ENCODE measurements at places on chromosomes 2 and 18.

GRCh38 chr2:239648607-239649006, 247.8 kb upstream of the HDAC4 start:
- DNase-seq, result no peak

DNA sequence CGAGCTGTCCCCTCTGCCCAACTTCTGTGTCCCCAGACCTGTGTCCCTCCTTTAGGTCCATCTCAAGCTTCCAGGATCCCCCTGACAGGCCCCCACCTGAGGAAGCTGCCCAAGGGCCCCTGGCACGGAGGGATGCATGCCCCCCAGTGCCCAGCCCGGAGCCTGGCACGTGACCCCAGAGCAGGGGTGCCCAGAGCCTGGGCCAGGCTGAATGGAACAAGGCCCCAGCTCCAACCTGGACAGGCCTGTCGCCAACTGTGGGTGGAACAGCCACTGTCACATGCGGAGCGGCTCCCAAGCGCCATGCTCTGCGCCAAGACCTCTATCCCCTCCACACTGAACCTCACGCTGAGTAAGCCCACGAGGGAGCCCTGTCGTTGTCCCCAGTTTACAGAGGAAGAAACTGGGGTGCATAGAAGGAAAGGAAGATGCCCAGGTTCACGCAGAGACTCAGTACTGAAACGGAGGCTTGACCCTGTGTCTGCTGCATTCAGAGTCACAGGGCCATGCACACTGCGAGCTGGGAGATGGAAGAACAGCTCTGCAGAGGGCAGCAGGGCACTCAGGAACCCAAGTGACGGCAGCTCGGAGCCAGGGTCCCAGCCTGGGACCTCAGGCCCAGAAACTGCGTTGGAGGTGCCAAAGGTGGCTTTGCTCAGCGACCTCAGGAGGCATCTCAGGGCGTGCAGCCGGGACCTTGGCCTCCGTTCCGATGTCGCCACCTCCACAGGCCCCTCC, 5.5 kb upstream of the ECEL1 start:
- no peak for DNase-seq

- no peak for DNase-seq
Measured at GRCh38 chr18:36028859-36029258, 38.5 kb downstream of the RPRD1A start.

DNA sequence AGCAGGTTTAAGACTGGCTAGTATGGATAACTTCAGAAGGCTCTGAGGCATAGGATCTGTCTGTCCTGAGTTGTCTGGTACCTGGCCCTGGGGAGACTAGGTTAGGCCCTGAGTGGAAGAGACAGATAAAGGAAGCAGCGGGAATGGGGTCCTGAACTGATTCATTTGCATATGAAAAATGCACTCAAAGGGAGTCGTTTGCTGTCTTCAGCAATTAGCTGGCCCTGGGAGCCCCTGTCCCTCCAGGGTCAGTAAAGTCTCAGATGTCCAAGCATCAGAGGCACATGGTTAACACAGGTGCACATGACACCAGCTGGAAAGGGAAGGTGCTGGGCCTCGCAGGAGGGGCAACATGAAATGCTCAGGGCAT, 172.4 kb downstream of the ACOXL start:
- DNase-seq, result no peak

DNA sequence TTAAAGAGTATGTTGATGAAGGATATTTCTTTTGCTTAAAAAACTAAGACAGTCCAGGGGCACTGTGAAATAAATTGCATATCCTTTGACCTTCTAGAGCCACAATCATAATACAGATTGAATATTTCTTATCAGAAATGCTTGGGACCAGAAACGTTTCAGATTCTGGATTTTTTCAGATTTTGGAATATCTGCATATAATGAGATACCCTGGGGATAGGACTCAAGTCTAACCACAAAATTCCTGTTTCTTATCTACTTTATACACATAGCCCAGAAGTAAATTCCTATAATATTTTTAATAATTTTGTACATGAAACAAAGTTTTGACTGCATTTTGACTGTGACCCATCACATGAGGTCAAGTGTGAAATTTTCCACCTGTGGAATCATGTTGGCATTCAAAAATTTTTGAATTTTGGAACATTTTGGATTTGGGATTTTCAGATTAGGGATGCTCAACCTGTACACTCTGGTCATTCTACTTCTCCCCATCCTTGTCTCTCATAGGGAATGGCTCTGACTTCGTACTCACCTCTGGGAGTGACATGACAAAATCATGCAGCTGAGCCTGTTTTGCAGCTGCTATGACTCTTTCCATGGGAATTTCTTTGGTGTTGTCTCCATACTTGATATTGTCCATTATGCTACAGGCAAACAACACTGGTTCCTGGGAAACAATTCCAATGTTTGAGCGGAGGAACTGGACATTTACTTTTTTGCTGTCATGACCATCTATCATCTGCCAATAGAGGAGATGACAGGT, 25.7 kb downstream of the G6PC2 start:
- DNase-seq, result no peak

- no peak for DNase-seq
Measured at GRCh38 chr2:168749297-168749696, 53.1 kb upstream of the NOSTRIN start.

DNA sequence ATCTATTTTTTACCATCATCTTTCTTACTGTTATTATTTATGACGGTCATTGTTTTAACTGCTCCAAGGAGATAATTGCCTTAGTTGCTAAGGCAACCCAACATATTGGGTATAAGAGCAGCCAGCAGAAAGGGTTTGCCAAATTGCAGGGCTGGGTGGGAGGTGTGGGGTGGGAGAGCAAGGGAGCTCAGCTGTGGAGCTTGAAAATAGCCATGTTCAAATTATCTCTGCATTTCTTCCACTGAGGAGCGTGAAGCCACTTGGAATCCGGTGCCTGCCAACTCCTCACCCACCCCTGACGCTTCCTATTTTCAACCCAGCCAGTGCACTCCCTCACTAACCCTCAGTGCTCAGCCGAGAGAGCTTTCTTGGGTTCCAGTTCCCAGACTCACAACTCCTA, 60.8 kb downstream of the SETBP1 start:
- DNase-seq, result no peak

DNA sequence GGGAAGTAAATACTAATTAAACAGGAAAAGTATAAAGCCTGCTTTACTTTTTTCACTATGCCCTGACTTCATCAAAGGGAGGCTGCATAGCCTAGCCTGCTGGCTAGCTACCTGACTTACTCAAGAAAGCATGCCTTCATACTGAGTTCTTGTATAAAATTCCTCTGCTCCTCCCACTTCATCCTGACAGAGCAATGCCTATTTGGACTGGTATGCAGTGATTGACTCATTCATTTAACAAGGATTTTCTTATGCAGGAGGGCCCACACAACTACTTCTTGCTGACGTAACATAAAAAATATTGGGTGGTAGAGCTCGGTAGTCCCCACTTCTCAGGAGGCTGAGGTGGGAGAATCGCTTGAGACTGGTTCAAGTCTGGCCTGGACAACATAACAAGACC, 70.5 kb downstream of the PRPF40A start:
- DNase-seq, result peak; percentile 92

DNA sequence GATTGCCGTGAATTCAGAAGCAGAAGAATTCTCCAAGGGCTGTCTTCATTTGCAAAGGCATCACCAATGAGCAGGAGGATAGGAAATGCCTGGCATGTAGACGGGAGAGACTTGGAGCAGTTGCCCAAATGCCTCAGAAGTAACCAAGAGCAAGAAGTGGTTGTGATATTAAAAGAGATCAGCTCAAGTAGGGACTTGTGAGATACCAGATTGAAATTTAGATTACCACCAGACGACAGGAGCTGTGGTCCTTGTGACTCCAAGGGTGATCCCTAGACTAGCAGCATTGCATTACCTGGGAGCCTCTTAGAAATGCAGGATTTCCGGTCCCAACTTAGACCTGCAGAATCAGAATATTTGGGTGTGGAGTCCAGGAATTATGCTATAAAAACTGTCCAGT, 228.6 kb upstream of the EPAS1 start:
- DNase-seq, result no peak

GRCh38 chr2:54902763-54903162, 147.5 kb downstream of the RTN4 start:
- DNase-seq, result no peak

- DNase-seq, result no peak
Measured at GRCh38 chr2:16119741-16120140, 179.4 kb downstream of the MYCN start.

DNA sequence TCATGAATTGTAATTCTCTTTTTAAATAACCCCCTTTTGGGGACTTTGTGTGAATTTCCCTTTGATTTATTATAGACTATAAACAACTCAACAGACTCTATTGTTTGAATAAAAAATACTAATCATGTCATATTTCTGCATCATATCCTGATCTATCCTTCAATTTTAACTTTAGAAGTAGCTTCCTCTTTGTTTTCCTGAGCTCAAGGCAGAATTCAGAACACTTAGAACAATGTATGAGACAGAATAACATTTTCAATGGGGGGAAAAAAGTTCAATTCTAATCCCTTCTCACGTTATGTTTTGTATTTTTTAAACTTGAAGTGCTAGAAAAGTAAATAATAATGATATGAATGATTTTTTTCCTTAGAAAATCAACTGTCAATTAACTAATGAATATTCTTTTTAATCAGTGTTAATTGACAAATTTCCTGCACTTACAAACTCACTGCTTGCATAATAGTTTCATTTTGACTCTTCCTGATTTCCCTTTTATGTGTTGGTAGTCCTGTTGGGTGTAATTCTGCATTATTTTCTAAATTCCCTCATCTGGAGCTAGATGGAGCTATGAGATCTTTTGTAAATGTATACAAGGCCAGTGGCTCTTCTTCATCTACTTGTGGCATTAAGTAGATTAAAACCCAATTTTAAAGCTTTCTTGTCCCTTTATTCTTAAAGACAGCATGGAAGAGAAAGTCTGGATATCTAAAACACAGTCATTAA, 326.1 kb downstream of the PARD3B start:
- no peak for DNase-seq

- no peak for DNase-seq
Measured at GRCh38 chr2:60715561-60715960, 40.5 kb upstream of the PAPOLG start.

- no peak for DNase-seq
Measured at GRCh38 chr18:44759925-44760342, 79.2 kb downstream of the SETBP1 start.

- DNase-seq, result no peak
Measured at GRCh38 chr2:218831378-218831990, at the start of gene PRKAG3. Gene PRKAG3, minus strand, starts transcription at chr2:218831803.

DNA sequence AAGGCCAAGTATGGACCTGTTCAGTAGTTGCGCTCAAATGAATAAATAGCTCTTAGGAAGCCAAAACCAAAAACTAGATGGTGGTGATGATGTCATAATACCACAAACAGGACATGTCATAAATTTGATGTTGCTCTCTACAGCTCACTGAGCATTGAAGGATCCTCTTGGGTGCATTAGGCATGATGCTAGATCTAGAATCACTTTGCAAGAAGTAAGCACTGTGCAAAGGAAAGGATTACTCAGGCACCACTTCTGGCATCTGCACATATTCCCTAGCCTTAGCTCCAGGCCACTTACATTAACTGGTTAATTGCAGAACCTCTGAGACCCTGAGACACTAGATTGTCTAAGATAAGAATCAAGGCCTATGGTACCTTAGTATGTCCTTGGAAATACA, 58.0 kb downstream of the LRRTM1 start:
- no peak for DNase-seq

GRCh38 chr2:205435970-205436369, 246.3 kb upstream of the NRP2 start:
- no peak for DNase-seq

DNA sequence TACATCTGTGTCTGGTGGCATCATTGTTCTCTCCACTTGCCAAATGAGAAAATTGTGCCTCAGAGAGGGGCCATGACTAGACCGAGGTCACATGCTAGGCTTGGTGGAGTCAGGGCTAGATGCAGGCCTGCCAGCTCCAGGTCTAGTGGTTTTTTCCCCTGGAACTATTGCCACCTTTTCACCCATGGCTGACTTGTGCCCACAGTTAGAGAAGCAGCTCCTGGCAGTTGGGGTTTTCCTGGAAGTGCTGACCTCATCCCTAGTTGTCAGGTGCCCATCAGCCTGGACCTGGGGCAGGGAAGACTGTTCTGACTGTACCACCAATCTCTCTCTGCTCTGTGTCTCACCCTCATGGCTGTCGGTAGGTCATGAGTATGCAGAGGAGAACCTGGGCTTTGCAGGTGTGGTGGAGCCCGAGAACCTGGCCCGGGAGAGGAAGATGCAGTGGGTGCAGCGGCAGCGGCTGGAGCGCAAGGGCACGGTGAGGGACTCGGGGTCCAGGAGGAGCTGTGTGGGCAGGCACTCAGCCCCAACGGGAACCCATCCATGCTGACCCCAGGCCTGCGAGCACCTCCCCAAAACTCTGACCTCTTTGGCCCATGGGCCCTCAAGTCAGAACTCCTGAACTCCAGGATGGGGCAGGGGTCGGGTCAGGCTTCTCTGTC, 12.4 kb upstream of the CATIP start:
- no peak for DNase-seq

DNA sequence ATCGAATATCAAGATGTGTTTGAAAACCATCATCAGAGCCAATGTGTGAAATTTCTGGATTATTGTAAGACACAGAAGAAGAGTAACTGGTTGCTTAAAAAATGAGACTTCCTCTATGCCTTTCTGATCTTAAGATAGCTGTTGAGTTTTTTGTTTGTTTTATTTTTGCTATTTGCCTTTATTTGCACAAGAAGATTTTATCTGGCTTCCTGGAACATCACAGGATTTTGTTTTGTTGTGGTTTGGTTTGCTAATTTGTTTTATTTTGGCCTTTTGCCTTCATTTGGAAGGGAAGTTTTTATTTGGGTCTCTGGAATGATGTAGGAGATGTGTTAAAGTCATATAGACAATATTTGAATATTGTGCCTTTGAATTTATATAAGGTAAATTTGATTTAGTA, 3.9 kb upstream of the CYTIP start:
- no peak for DNase-seq

DNA sequence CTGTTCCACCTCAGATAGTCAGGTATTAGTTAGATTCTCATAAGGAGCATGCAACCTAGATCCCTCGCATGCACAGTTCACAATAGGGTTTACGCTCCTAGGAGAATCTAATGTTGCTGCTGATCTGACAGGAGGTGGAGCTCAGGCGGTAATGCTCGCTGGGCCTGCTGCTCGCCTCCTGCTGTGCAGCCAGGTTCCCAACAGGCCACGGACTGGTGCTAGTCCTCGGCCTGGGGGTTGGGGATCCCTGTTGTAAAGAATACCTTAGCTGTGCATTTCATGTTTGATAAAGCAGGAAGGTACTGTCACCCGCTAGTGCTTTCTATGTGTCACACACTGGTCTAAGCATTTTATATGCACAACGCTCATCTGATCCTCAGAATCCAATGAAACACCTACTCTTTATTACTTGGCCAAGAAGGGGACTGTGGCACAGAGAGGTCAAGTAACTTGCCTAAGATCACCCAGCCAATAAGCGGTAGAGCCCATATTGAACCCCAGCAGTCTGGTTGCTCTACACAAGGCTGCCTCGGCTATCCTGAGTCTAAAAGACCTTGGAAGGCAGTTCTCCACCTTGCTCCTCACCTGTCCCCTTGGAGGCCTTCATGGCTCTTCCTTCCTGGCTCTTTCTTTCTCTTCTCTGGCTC, 35.8 kb downstream of the SLC4A3 start:
- DNase-seq, result no peak
